ENCODE measurements at places on chromosomes 2 and 18.

- DNase-seq, result no peak
Observed at GRCh38 chr2:83251321-83251872, 1207.7 kb downstream of the SUCLG1 start.

DNA sequence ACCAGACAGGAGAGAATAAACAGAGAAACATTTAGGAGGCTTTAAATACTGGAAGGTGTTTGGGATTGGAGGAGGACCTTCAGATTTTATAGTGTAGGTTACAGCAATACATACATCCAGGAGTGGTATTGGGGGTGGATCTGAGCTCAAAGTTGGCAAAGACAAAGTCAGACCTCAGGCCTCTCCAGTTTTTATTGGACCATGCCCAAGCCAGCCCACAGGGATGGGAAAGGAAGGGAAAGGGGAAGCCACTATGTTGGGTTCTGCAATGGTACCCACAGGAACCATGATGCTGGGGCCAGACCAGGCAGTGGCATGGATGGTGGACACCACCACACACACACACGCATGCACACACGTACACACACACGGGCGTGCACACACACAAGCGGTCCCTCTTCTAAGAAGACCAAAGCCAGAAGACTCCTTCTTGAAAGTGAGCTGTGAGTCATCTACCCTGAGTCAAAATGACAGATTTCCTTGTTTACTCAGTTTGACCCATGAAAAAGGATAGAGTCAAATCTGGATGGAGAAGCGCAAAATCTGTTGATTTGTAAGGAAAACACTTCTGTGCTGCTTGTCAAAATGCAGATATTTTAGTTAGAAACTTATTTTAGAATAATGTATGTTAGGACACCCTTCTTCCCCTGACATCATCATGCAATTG, 87.9 kb downstream of the TRABD2A start:
- DNase-seq, result no peak

DNA sequence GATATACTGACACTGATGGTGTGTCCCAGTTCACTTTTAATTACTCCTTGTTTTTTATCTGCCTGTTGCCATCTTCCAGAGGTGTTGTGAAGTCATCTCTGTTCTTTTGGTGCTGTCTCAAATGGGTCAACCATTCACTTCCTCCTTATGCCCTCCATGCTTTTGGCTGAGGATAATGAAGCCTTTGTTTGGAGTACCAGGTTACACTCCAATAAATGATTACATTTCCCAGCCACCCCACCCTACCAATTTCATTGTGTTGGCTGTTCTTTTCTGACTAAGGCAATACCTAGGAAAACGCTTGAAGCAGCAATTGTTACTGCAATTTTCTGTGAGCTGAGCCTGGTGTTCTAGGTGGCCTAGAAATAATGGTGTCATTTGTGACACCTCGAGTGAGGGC, 29.8 kb upstream of the ACTG2 start:
- no peak for DNase-seq

- DNase-seq, result no peak
Observed at GRCh38 chr18:57784801-57785114, 18.4 kb downstream of the ATP8B1 start.

Measured in hematopoietic multipotent progenitor cell (in vitro differentiated cells).